ENCODE measurements at places on chromosomes 6 and 20. TPM values are rescaled to one million over a fixed set of nuclear protein-coding genes. Genes with fewer than 3 reads are reported as not detected.

- peak; percentile 26 for DNase-seq
Measured at GRCh38 chr6:35500782-35501181, 3.9 kb upstream of the TEAD3 start.

ZNF334 gene
- total RNA-seq, result 0.24 TPM

- no peak for DNase-seq
Measured at GRCh38 chr6:41785254-41785653, 2.2 kb upstream of the TOMM6 start.

FBXO9 gene
- 53.1 TPM for total RNA-seq

CRISP3 gene
- not detected for total RNA-seq

GRCh38 chr20:56504373-56505005 is 20.1 kb upstream of the FAM209A start:
- no peak for DNase-seq

DNA sequence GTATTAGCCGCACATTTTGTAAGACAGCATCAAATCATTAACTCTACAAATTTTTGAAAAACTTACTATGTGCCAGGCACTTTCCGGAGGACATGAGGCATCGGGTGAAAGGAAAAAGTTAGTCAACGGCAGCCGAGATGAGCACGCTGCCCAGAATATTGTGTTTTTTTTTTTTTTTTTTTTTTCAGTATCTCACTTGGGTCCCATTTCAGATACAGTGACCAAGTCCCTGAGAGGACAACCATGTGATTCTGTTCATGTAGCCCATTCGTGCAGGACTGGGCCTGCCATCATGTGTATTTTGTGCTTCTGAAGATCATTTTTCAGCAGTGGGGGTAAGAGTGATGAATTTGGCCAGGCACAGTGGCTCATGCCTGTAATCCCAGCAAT is 1.3 kb downstream of the SLA2 start:
- DNase-seq, result no peak

DNA sequence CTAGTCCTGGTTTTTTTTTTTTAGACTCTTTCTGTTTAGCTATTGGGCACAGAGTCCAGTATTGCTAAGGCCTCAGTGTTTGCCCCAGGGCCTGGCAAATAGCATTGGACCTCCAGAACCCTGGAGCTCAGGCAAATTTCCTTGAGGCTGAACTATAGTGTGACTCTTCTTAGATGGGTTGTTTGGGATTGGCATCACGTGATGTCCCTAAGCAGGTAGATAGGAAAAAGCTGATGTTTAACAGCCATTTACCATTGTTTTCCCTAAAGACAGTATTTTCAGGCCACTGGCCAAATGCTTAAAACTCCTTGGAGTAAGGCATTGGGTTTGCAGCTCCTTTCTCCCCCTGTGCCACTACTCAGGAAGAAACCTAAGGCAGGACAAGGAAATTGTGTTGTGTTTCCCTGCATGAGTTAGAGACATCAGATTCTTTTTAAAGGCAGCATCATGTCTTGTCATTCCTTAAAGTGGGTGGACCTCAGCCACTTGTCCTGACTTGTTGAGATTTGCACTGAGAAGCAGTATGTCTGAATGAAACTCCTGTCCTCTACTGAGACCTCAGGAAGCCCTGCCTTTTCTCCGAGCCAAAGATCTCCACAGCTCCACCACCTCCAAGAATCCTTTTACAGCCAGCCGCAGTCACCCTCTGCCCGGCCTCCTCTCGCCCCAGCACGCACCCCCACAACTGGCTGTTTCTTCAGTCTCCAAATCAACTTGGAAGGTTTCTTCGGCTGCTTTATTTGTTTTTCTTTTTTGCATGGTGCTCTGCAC is 46.2 kb upstream of the RNF144B start:
- DNase-seq, result no peak

DNA sequence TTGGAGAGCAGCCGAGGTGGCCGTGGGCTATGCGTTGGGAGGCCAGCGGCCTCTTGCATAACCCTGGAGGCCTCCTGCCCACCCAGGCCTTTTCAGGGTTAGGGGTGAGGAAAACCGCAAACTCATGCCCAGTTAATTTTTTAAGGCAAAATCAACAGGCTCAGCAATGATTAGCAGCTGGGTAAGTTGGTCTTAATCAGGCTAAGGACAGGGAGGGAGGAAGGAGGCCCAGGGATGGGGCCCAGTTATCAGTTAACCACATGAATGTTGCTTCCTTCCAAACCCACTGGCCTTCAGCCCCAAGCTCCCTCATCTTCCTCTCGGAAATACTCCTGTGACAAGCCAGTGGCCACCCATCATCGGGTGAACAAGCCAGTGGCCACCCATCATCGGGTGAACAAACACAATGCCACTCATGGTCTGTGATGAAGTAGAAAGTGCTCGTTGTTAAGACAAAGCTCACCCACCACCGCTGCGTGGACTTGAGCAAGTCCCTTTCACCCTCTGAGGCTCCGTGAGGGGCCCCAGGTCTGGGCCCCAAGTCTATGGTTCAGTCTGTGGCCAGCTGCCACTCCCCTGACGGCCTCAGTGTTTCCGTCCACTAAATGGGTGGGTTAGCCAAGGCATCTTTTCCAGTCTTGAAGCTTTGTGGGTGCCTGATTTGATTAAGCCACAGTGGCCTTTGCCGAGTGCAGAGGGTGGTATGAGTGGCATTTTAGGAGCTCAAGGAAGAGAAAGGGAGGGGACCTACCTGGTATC is 39.4 kb downstream of the HNF4A start:
- DNase-seq, result no peak

- no peak for DNase-seq
Measured at GRCh38 chr20:6040958-6041807, 12.7 kb downstream of the LRRN4 start.

EFCAB8 gene
- total RNA-seq, result not detected

DNA sequence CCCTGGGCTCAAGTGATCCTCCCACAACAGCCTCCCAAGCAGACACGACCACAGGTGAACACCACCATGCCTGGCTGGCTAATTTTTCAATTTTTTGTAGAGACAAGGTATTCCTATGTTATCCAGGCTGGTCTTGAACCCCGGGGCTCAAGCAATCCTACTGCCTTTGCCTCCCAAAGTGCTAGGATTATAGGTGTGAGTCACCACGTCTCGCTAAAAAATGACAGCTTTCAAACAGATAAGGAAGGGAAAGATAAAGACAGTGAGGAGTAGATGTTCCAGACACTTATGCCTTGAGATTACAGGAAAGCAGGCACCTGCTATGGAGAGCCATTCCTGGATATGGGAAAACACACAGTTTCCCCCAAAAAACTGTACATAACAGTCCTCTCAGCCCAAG is 40.9 kb upstream of the SLA2 start:
- no peak for DNase-seq

- DNase-seq, result no peak
Measured at GRCh38 chr20:31930779-31931178, 21.1 kb downstream of the PDRG1 start.

DNA sequence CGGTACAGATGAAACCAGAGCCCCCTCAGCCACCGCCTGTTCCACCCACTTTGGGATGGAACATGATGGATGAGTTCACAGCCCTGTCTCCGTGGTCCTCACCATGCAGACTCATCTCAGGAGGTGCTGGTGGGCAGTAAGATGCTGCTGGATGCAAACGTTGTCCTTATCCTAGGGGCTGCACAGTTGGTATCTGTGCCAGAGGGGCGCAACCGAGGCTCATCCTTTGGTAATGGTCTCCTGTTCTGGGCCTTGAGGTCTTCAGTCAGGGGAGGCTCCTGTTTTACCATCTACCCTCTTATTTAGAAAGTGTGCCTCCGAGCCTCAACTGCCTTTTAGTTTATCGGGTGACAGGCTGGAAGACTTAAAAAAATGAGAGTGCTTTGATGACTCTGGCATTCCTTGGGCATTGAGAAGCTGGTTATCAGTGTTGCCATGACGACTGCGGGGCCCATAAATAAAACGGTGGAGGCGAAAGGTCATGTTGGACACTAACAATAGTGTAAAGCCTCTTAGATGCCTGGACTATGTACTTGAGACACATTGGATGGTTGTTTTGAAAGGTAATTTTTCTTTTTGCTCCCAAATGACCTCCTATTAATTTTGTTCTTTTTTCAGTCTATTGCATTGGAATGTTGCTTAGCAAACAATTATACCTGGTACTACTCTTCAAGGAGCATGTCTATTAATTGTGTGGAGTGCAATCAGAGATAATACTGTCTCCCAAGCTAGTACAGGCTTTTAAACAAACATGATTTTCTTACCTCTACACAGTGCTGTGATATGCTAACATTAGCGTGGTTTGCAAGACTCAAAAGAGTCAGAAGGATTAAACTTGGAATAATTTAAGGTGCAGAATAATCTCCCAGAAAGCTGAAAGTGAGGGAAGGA is 74.2 kb upstream of the DSP start:
- peak; percentile 34 for DNase-seq

DNA sequence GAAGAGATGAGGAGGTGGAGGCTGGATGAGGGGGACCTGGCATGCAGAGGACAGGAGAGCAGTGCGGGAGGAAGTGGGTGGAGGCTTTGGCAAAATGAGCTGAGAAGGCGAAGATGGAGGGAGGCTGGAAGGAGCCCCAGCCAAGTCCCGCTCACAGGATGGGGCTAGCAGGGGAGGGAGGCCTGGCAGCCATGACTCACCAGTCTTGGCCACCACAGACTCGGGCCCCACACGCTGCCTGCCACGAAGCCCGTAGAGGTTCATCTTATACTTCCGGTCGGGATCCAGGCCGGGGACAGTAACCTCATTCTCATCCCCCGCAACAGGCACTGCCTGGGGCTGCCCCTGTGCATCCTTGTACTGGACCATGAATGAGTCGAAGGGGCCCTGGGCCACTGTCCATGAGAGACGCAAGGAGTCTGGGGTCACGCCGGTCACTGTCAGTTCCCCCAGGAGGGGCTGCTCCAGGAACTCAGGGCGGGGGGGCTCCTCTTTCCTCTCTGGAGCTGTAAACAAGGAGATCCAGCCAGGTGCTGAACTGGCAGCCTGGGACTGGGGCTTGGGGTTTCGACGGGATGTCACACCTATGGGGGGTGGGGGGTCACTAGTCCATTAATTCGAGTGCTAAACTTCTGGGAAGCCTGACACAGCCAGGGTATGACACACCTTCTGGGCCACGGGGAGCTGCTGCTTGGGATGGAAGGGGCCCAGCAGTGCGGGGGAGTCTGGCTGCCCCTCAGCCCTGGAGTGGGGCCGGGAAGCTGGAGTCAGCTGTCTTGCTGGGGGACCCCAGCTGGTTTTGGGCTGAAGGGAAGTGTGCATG is 27.8 kb downstream of the TNXB start:
- no peak for DNase-seq

GRCh38 chr20:39524371-39524911 is 562.3 kb downstream of the DHX35 start:
- DNase-seq, result peak; percentile 8

RNF217 gene
- 12.8 TPM for total RNA-seq

SLA2 gene
- total RNA-seq, result 0.27 TPM

DNA sequence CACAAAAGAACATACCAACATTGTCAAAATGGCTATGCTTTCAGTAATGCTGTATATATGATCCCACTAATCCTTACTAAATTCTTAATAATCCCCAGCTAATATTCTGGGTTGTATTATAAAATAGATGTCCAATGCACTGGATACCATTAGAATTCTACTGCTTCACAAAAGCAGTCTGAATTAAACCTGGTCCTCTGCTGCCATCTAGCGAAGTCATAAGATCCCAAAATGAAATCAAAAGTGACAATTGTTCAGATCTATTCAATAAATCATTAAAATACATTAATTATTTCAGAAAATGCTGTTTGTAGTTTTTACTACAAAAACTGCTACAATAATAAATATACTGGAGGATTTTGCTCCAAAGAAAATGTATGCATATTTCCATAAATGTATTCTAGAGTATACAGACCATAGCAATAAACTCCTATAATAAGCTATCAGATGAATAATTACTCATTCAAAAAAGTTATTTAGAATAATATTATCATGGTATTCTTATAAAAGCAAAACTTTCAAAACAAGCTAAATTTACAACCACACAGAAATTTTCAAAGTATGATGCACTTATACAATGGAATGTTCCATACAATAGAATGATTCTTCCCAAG is 92.6 kb downstream of the RNGTT start:
- DNase-seq, result peak; percentile 51

VIP gene
- not detected for total RNA-seq

DNA sequence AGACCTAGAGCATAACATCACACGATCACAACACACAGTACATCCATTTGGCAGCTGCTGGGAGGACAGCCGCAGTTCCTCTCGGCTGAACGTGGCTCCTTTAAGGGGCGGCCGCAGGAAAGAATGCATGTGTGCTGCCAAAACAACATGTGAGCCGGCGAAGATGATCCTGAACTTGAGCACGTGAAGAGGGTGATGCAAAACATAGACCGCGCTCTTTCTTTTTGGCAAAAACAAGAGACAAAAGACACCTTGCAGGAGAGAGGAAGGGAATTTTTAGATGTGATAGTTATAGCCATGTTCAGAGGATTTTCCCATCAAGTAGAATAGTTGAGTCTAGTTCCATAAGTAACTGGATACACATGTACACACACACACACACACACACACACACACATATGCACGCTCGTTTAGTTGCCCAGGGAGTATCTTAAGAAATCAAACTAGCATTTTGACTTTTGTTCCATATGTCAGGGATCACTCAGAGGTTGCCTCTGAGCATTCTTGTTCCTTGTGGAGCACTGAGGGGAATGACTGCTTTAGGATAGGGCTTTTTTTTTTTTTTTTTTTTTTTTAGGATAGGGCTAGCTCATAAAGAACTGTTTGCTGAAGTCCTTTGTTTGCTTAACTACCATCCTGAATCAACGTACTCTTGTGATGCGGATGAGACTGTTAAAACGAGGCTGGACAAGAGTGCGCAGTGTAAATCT is 21.7 kb upstream of the RANBP9 start:
- no peak for DNase-seq

DLL1 gene
- 0.49 TPM for total RNA-seq

BPIFB2 gene
- not detected for total RNA-seq

GTSF1L gene
- total RNA-seq, result not detected

DNA sequence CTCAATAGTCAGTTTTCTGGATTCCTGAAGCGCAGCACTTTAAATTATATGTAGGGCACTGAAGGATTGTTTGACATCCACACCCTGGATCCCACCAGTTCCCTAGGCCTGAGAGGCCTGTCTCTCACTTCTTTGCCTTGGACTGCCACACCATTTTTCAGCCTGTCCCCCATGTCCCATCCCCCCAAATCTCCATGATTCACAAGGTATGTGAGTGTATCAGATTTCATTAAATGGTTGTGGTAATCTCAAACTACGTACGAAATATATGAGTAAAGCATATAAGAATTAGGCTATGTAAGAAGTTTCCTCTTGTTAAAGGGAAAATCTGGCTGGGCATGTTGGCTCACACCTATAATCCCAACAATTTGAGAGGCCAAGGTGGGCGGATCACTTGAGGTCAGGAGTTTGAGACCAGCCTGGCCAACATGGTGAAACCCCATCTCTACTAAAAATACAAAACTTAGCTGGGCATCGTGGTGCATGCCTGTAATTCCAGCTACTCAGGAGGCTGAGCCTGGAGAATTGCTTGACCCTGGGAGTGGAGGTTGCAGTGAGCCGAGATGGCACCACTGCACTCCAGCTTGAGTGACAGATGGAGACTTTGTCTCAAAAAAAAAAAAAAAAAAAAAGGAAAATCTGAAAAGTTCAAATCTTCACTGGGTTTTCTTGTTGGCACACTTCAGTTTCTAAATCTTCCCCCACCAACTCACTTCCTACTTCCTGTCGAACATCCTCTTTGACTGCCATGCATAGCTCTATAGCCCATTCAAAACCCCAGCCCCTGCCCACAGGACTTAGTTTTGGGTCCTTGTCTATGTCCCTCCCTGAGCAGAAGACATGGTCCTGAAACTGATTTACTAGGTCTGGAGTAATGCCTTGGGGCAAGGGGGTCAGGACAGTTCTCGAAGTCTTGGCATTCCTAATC is 97.3 kb upstream of the SHLD1 start:
- DNase-seq, result no peak
